NK-92 treated with Interleukin-12 subunit alpha and Interleukin-12 subunit beta, amount 100 ng/mL, for 24 hours (cell line): ENCODE measurements at places on chromosomes 4 and X.

- DNase-seq, result no peak
Measured at GRCh38 chr4:41199788-41200187, 14.6 kb downstream of the APBB2 start.

DNA sequence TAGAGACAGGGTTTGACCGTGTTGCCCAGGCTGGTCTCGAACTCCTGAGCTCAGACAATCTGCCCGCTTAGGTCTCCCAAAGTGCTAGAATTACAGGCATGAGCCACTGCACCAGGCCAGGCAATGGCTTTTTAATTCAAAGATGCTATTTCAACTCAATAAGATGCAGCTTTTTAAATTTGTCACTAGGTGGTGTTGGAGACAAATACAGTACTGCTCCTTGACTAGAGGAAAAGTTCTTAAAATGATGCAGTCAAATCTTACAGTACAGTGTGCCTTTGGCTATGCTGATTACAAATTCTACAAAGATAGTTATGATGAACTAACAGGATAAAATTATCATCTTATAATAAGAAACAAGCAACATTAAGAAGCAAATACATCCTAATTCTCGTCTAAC, 441.1 kb downstream of the KCNIP4 start:
- no peak for DNase-seq

DNA sequence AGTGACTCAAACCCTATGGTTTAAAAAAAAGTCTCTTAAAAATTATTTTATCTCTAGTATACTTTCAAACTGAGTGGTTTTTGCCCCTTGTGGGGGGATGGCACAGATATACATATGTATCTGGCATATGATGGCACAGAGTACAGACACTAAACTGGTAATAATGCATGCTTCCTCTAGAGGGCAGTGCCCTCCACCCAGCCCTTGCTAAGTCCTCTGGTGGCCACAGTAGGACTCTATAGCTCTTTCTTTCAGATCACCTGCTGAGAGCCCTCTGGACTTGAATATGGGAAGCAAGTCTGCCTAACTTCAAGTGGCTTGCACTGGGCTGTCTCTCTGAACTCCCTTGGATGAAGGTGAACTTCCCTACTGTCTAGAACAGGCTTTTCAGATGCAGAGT, 66.3 kb downstream of the TSPAN7 start:
- DNase-seq, result peak; percentile 0

DNA sequence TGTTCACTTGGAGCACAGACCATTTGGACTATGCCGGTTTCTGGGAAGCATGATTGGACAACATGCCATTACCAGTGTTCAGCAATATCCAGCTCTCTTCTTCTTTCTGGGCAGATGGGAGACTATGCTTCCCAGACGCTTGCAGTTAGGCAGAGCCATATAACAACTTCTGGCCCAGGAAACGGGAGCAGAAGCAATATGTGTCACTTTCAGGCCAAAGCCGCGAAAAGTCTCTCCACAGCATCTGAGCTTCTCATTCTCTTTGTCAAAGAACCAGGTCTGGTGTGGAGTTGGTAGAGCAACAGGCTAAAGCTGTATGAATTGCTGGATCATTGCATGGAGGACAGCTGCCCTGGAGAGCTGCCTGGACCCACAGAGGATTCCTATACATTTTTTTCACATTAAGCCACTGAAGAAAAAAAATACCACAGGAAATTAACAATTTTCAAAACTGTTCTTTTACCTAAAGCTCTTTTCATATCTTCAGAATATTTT, 131.4 kb upstream of the FRG1 start:
- DNase-seq, result no peak

- DNase-seq, result no peak
Measured at GRCh38 chrX:155767876-155768769, 113.0 kb upstream of the VAMP7 start.

DNA sequence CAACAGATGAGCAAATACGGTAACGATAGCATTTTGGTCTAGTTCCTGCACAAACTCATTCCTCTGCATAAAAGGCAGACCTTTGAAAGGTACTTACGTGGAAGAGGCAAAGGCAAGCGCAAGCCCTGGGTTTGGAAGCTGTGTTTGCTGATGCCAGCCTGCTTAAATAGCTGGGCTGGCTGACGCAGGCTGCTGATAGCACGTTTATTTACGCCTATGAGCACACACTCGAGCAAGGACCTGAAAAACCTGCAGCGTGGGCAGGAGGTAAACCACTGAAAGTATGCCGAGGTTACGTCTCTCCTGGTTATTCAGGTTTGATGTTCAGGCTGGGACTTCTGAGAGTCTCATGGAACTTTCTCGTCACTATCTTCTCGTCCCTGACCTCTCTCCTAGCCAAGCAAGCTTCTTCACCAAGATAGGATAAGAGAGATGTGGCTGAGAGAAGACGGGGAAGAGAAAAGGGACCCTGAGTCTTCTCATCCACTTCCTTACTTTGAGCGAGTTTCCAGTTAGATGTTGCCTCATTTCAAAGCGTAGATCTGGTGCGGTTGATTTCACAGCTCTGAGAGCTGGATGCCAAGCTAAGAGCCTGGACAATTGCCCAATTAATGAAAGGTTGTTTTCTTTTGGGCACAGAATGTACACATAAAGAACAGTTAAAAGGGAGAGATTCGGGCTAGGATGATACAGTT, at the start of gene HOPX:
HOPX (minus strand) TSS at position 139 of the 695 bp plus-strand sequence. CDS start 23,480 bp downstream, outside the sequence.
- no peak for DNase-seq

GRCh38 chrX:111353793-111354192, 58.2 kb downstream of the DCX start:
- DNase-seq, result no peak

DNA sequence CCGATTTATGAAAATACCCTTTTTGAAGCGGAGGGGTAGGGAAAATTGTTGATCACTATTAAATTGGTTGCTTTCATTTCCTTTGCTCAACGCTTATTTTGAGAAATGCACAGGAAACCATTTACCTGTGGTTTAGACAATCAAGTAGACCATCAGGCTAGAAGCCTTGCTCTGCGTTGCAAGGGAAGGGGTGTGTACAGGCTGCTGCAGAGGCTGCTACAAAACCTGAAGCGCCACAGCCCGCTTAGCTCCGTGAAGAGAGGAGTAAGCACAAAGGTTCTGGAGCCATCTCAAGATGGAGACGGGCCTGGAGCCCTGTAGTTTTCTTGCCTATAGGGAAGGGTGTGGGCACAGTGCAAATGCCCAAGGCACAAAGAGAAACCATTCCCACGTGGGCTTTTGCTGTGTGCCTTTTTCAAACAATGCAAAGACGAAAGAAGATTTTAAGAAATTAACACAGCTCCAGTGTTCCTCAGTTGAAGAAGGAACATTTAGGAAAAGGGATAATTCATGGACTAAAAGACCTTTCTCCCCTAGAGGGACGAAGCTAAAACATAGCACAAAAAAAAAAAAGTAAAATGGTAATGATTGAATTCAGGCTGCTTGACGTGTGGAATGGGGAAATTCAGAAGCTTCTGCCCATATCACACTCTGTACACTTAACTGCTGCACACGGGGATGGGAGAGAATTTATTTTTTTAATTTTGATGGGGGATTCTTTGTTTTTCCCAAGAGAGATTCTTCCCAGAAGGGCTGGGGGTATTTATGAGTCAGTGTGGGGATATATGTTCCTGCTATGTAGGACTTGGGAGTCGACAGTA, 3.5 kb downstream of the TMSB4X start:
- DNase-seq, result peak; percentile 60

GRCh38 chr4:29805245-29805644, 914.9 kb upstream of the PCDH7 start:
- no peak for DNase-seq

GRCh38 chr4:13597604-13598003, 29.9 kb downstream of the BOD1L1 start:
- DNase-seq, result no peak

- DNase-seq, result no peak
Measured at GRCh38 chrX:138191998-138192397, 519.5 kb downstream of the FGF13 start.

DNA sequence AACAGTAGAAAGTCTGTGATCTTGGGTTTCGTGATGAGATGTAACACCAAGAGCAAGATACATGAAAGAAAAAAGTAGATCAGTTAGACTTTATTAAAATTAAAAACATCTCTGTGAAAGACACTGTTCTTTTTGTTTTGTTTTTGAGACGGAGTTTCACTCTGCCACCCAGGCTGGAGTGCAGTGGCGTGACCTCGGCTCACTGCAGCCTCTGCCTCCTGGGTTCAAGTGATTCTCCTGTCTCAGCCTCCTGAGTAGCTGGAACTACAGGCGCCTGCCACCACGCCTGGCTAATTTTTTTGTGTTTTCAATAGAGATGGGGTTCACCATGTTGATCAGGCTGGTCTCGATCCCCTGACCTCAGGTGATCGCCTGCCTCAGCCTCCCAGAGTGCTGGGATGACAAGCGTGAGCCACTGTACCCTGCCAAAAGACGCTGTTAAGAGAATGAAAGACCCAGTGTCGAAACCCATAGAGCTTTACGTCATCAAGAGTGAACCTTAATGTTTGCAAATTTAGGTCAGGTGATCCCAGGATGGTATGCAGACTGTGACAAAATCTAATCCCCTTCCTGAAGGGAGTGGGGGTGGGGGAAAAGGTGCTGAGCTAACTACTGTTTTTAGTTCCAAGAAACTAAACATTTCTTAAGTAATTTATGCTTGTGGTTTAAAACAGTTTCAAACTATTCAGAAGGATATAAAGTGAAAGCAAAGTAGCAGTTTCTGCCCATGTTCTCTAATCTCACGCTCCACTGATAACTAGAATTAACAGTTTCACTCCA, 8.0 kb downstream of the OFD1 start:
- peak; percentile 19 for DNase-seq

DNA sequence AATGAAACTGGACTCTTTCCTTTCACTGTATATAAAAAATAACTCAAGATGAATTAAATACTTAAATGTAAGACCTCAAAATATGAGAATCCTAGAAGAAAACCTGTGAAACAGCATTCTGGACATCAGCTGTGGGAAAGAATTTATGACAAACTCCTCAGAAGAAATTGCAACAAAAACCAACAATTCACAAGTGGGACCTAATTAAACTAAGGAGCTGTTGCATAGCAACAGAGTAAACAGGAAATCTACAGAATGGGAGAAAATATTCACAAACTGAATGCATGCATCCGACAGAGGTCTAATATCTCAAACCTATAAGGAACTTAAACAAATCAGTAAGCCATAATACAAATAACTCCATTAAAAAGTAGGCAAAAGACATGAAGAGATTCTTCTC, 851.7 kb upstream of the PCDH10 start:
- no peak for DNase-seq

DNA sequence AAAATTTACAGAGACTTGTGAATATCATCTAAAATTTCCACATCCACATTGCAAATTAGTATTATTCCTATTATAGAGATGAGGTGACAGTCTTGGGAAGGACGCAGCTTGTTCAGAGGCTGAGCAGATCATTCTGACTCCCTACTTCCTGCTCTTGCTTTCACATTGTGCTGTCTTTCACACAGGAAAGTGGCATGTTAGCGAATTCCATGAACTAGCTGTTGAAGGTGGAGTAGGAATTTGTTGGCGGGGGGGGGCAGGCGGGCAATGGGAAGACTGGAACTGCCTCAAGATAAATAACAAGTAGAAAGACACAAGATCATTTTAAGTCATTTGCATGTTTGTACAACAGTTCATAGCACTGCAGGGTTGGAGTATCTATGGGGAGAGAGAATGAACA, 2.3 kb downstream of the PF4V1 start:
- DNase-seq, result no peak

- DNase-seq, result no peak
Measured at GRCh38 chr4:113410686-113411085, 350.9 kb downstream of the CAMK2D start.

DNA sequence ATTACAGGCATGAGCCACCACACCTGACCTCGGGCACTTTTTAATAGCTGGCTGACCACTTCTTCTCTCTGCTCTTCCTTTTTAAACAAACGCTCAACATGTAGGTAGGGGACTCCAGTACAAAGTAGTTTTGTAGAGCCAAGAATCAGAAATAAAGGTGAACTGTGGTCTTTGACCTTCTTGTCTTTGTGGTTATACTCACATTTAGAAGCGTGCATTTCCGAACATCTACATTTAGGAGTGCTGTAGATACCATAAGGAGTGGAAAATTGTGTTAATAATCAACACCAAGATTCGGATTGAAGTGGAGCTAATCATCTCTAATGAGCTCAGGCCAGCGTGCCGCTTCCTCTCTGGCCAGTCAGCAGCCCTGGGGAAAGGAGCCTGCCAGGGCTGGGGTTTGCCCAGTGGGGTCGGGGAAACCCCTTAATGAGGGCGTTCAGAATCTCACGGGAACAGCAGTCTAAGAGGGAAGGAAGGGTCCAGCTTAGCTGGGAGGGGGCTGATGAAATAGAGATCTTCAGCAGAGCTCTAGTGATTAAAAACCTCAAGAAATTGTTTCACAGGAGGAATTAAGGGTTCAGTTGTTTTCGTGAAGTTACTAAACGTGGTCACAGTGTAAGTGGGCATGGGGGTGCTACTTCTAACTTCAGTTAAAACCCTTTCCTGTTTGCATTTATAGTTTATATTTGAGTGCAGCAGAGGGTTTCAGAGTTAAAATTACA, 81.2 kb downstream of the GAB1 start:
- no peak for DNase-seq

DNA sequence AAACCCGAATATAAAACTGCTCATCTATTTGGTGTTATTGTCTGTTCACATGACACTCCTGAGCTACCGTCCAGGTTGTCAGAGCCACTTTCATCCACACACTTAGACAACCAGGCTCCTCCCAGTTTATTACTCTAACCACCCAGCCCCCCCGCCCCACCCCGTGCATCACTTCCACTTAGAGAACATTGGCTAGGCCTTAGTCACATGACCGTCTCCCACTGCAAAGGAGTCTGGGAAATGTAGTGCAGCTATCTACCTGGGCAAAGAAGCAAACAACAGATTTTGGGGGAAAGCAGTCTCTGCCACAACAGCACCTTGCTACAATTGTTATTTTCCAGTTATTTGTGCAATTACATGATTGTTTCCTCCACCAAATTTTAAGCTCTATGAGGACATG, 57.6 kb upstream of the RBPJ start:
- DNase-seq, result no peak

DNA sequence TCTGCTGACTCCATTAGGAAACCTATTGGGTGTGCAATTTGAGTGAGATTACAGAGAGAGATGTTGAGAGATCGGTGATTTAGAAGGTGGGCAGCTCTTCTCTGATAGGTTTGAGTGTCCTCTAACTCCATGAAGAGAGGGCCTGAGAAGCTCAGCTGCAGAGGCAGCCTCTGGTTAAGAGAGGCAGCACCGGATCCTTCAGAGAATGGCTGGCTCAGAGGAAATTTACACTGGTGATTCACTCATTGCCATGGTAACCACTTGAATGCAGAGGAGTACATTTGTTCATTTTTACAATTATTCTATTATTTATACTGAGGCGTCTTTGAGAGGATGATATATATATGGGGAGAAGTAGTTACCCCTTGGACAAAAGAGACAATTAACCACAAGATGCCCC, 171.7 kb downstream of the PDGFRA start:
- no peak for DNase-seq
